ENCODE measurements at places on chromosomes 1 and 21. TPM values are rescaled to one million over a fixed set of nuclear protein-coding genes. Genes with fewer than 3 reads are reported as not detected.

- no peaks in the 10 kb centered on the region for H3K27me3 ChIP-seq
- H3K4me3 ChIP-seq: no peak overlapping the region
- H3K27ac ChIP-seq: no peak overlapping the region
These were observed 114.1 kb downstream of the ERG start for GRCh38 chr21:38384238-38384560.

DNA sequence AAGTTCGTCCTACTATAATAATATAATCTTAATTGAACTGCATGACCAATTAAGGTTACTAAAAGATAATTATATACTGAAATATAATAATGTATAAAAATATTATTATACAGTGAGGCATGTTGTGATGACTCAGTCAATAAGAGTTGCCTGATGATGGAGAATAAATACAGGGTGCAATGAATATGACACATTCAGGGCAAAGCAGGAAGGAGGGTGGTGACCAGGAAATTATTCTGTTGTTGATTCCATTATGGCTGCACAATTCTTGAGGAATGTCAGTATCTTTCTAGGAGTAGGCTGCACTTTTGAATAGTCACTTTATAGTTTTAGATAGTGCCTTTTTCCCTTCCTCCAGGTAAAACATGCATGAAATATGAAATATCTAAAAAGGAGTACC, 46.4 kb upstream of the RGS21 start:
- no peaks in the 10 kb centered on the region for H3K36me3 ChIP-seq
- no peaks in the 10 kb centered on the region for H3K4me1 ChIP-seq
- no peak overlapping the region for H3K4me3 ChIP-seq
- no peak overlapping the region for H3K27ac ChIP-seq

DNA sequence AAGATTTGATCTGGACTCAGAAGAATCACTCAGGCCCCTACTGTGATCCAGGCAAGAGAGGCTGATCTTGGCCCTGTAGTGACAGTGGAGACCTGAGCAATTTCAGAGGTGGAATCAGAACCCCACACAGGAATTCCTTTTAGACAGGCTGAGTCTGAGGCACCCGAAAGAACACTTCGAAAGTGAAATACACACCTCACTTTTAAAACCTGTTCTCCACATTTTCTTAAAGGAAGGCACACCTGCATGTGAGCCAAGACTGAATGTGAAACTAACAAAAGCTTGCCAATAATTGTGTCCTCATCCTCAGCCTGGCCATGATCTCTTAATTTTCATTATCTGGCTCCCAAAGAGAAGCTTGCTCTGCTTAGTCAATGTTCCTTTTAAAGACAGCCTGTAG, 32.2 kb downstream of the SIPA1L2 start:
- H3K36me3 ChIP-seq: no peaks in the 10 kb centered on the region
- no peak overlapping the region for H3K4me3 ChIP-seq
- no peaks in the 10 kb centered on the region for H3K27me3 ChIP-seq
- H3K27ac ChIP-seq: no peak overlapping the region

- no peaks in the 10 kb centered on the region for H3K4me1 ChIP-seq
- DNase-seq: no peak
- H3K36me3 ChIP-seq: no peaks in the 10 kb centered on the region
- no peaks in the 10 kb centered on the region for H3K27me3 ChIP-seq
These were observed 111.4 kb downstream of the UCK2 start for GRCh38 chr1:165938844-165939243.

- H3K27me3 ChIP-seq: no peaks in the 10 kb centered on the region
- H3K4me1 ChIP-seq: no peaks in the 10 kb centered on the region
- peak; percentile 17 for DNase-seq
- H3K27ac ChIP-seq: no peak overlapping the region
These were observed 107.2 kb downstream of the GLIS1 start for GRCh38 chr1:53631622-53632310.

The CITED4 gene
- total RNA-seq: 46.4 TPM

DNA sequence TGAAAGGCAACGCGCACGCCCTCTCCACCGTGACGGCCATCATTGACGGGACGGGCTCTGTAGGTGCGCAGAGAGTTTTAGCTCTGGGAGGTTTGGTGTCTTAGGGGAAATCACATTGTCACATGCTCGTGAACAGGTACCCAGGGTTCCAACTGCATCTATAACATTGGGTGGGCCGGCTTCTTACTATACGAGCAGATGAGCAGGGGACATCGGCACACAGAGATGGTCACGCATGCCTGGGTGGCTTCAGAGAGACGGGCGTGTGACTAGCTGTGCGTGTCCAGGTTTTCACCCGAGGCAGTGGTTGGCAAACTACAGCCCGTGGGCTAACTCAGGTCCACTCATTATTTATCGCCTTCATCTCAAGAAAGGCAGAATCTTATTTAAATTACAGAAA, 54.7 kb downstream of the SLC37A1 start:
- DNase-seq: peak; percentile 18
- no peaks in the 10 kb centered on the region for H3K4me1 ChIP-seq
- no peak overlapping the region for H3K4me3 ChIP-seq
- H3K27ac ChIP-seq: no peak overlapping the region

DNA sequence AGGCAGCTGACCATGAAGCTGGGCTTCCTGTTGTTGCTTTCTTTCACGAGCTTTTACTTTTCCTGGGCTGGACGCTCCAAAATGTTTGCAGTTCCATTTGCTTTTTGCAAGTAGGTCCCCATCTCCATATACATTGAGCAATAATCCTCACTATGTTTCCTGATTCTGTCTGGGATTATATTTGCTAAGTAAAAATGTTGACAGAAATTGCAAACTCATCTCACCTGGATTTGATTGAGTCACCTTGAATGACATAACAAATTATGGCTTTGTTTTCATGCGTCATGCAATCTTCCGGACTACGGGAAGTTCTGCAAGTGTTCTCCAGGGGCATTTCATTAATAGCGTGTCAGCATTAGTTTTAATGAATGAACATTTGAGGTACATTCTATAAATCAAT, 18.9 kb downstream of the ATP5PO start:
- H3K36me3 ChIP-seq: no peaks in the 10 kb centered on the region
- no peak overlapping the region for H3K27ac ChIP-seq
- H3K4me1 ChIP-seq: peaks cover 6% of the 10 kb centered on the region
- DNase-seq: no peak

- no peaks in the 10 kb centered on the region for H3K4me1 ChIP-seq
- no peak overlapping the region for H3K4me3 ChIP-seq
- H3K36me3 ChIP-seq: no peaks in the 10 kb centered on the region
- no peak overlapping the region for H3K27ac ChIP-seq
These were observed 42.1 kb upstream of the CASZ1 start for GRCh38 chr1:10838541-10838940.

The A3GALT2 gene
- total RNA-seq: not detected

The ANKRD35 gene
- 0.04 TPM for total RNA-seq

- no peak for DNase-seq
- H3K36me3 ChIP-seq: no peaks in the 10 kb centered on the region
- H3K4me3 ChIP-seq: no peak overlapping the region
- H3K27me3 ChIP-seq: no peaks in the 10 kb centered on the region
- no peak overlapping the region for H3K27ac ChIP-seq
- no peaks in the 10 kb centered on the region for H3K4me1 ChIP-seq
These were observed 73.5 kb downstream of the PSMG1 start for GRCh38 chr21:39109596-39110210.

GRCh38 chr1:239511875-239512274, 125.5 kb downstream of the CHRM3 start:
- no peak overlapping the region for H3K4me3 ChIP-seq
- H3K4me1 ChIP-seq: no peaks in the 10 kb centered on the region
- no peaks in the 10 kb centered on the region for H3K36me3 ChIP-seq
- no peaks in the 10 kb centered on the region for H3K27me3 ChIP-seq
- H3K27ac ChIP-seq: no peak overlapping the region

- no peak within 1 kb of the TSS for H3K4me3 ChIP-seq
- H3K27ac ChIP-seq: no peak within 1 kb of the TSS
- DNase-seq: no peak
These were observed at the start of gene OR2L5 for GRCh38 chr1:248013229-248013710. Gene OR2L5, plus strand, starts transcription at chr1:248013660. Its CDS starts 8,288 bp downstream, at chr1:248021948.

The PRDM16 gene
- total RNA-seq: 18.8 TPM

GRCh38 chr1:116078699-116079223, 32.4 kb upstream of the MAB21L3 start:
- H3K36me3 ChIP-seq: no peaks in the 10 kb centered on the region
- H3K4me3 ChIP-seq: no peak overlapping the region
- H3K4me1 ChIP-seq: no peaks in the 10 kb centered on the region
- H3K27ac ChIP-seq: no peak overlapping the region
- no peaks in the 10 kb centered on the region for H3K27me3 ChIP-seq

The RHD gene
- not detected for total RNA-seq

GRCh38 chr21:33985117-33986050, 69.8 kb upstream of the ATP5PO start:
- no peak overlapping the region for H3K4me3 ChIP-seq
- no peaks in the 10 kb centered on the region for H3K27me3 ChIP-seq
- DNase-seq: no peak
- no peaks in the 10 kb centered on the region for H3K4me1 ChIP-seq
- no peak overlapping the region for H3K27ac ChIP-seq
- H3K36me3 ChIP-seq: no peaks in the 10 kb centered on the region

- no peaks in the 10 kb centered on the region for H3K4me1 ChIP-seq
- no peak overlapping the region for H3K27ac ChIP-seq
- no peak overlapping the region for H3K4me3 ChIP-seq
- no peak for DNase-seq
- no peaks in the 10 kb centered on the region for H3K36me3 ChIP-seq
These were observed 56.7 kb upstream of the GCLM start for GRCh38 chr1:93965888-93966287.

DNA sequence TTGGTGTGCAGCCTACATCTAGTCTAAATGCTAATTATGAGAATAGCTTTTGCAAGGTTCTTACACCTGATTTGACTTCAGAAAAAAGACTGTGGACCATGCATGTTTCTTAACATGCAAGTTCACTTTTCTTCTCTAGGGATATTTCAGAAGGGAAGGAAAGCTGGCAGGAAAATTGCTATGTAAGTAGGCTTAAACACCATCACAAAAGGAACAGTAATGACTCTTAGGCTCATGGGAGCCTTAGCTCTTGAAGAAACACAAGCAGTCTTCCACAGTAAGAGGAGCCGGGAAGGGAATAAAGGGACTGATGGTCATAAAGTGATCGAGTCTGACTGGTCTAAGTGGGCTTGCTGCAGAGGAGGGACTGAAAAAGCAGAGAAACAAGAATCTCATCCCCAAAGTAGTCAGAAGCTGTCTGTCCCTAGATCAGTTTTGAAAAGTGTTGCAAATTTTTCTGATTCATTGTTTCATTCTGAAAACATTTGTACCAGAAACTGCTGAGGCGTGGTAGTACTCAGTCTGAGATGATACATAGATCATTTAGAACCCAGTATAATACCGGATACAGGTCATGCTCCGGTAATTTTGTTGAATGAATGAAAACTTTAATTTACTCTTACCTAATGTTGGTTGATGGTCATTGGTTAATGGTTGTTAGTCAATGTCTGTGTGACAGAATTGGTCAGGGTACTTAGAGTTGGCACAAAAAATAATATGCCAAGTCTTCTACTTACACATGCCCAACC, 40.9 kb downstream of the SMYD2 start:
- no peak overlapping the region for H3K27ac ChIP-seq
- no peaks in the 10 kb centered on the region for H3K36me3 ChIP-seq
- no peaks in the 10 kb centered on the region for H3K27me3 ChIP-seq

DNA sequence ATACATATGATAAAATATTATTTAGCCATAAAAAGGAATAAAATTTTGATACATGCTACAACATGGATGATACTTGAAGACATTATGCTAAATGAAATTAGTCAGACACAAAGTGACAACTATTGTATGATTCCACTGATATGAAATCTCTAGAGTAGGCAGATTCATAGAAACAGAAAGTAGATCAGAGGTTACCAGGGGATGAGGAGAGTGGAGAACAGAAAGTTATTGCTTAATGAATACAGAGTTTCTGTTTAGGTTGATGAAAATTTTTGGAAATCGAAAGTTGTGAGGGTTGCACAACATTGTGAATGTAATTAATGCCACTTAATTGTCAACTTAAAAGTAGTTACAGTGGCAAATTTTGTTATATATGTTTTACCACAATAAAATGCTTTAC, 315.7 kb upstream of the USP25 start:
- H3K27me3 ChIP-seq: no peaks in the 10 kb centered on the region
- H3K4me1 ChIP-seq: no peaks in the 10 kb centered on the region
- H3K36me3 ChIP-seq: no peaks in the 10 kb centered on the region
- H3K27ac ChIP-seq: no peak overlapping the region
- DNase-seq: no peak

DNA sequence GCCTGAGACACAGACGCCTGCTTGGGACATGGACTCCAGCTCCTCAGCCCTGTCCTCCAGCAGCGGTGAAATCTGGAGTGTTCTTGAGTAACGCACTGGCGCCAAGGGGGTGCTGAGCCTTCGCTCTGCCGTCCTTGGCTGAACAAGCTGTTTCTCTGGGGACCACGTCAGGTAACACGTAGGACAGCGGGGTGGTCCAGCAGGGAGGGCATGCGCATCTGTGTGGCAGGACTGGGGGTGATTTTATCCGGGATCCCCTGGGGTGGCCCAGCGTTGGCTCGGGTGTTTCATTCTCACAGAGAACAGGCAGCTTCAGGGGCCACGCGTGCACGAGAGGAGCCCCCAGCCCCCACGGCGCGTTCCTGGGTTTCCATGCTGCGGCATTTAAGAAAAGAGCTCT, 61.2 kb downstream of the AGPAT3 start:
- no peak overlapping the region for H3K27ac ChIP-seq
- no peaks in the 10 kb centered on the region for H3K27me3 ChIP-seq
- H3K4me3 ChIP-seq: no peak overlapping the region
- no peaks in the 10 kb centered on the region for H3K4me1 ChIP-seq
- DNase-seq: no peak
- peaks cover 3% of the 10 kb centered on the region for H3K36me3 ChIP-seq

The HSD3B2 gene
- not detected for total RNA-seq

DNA sequence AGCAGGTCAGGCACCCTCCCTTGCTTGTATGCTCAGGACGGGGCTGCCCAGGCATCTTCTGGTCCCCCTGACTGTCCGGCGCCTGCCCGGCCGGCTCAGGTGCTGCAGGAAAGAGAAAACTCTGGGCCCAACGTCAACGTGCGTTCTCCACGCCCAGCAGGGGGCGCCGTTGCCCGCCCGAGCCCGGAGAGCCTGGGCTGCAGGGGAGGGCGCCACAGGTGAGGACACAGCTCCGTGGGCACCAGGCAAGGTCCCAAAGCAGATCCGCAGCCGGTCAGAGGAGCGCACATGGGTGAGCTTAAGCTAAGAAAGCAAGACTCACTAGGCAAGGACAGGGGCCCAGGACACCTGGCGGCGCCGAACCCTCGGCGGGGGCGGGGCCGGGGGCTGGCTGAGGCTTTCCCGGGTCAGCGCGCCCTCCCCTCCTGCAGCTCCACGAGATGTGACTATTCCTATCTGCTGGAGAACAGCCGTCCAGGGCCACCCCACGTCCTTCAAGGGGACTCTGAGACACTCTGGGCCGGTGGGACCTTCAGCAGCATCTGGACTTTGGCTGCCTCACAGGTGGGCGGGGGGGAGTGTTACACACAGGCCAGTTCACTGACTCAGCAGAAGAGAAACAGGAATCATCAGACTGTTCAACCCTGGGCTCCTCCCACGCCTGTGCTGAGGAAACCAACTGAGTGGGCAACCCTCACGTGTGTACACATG, 29.3 kb downstream of the KRTAP10-1 start:
- H3K27ac ChIP-seq: no peak overlapping the region
- DNase-seq: peak; percentile 87
- no peaks in the 10 kb centered on the region for H3K36me3 ChIP-seq
- peak overlapping the region; percentile 34 for H3K4me3 ChIP-seq
- H3K27me3 ChIP-seq: no peaks in the 10 kb centered on the region

The AVPR1B gene
- total RNA-seq: 0.18 TPM

GRCh38 chr1:52125736-52126359, 16.0 kb upstream of the ZFYVE9 start:
- H3K27me3 ChIP-seq: no peaks in the 10 kb centered on the region
- peaks cover 6% of the 10 kb centered on the region for H3K4me1 ChIP-seq
- H3K27ac ChIP-seq: no peak overlapping the region
- H3K36me3 ChIP-seq: no peaks in the 10 kb centered on the region
- no peak for DNase-seq

Measured in pancreas (tissue), 10 donors.